H9 (cell line): ENCODE measurements at places on chromosomes 5 and 9. TPM values are rescaled to one million over a fixed set of nuclear protein-coding genes. Genes with fewer than 3 reads are reported as not detected.

GRCh38 chr5:169805527-169805934 is 168.5 kb downstream of the DOCK2 start:
- peak; percentile 45 for DNase-seq

GRCh38 chr9:94799578-94800264 is 73.2 kb downstream of the AOPEP start:
- DNase-seq: no peak

DNA sequence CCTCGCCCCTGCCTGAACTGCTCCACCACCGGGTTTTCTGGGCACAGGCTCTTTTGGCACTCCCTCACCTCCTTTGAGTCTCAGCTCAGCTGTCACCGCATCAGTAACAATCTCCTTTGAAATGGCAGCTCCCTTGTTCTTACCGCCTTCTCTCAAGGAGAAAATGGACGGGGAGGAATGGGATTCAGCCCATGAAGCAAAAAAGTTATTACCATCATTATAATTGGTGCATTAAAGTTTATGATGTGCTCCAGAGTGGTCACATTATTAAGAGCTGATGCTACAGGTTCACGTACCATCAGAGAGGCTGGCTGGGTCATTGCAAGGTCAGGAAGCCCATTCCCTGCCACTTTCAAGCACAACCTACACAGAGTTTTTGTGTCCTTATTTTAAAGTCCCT is 344.7 kb downstream of the AGTPBP1 start:
- DNase-seq: no peak

- DNase-seq: no peak
These were observed 40.8 kb downstream of the GRAMD2B start for GRCh38 chr5:126464016-126464415.

DNA sequence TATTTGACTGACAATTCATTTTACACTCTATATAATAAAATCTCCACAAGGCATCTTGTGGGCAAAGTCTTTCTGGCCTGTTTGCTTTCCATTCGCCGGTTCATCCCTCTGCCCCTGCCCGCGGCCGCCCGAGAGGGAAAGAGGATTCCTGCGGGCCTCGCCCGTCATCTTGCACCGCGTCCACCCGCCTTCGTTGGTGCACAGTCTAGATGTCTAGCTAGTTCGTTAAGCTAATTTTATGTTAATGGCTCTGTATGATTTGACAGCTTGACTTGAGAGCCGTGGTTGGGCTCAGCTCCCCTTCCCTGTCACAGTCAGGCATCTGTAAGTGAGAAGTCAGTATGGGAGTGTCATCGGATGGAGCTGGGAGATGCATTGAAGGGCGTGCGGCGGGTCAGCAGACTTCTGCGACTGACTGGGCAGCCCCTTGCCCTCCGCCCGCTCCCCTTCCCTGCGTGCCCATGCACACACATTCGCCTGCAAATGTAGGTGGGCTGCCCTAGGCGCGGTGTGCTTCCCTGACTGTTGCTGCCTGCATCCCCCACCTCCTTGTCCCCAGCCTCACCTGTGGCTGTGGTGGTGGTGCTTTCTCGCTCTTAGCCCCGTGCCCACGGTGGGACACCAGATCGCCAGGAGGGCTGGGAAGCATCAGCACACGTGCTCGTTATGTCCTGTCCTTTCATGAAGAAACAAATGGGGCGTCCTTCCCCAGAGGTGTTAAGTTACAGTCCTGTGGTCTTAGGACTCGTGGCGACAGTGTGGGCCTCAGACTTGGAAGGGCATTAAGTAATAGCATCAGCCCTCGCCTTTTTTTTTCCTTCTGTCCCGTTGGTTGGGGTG is 25.9 kb upstream of the PRDM12 start:
- DNase-seq: peak; percentile 31

- DNase-seq: no peak
These were observed 458.4 kb downstream of the HINT1 start for GRCh38 chr5:130706696-130707095.

- DNase-seq: no peak
These were observed 138.7 kb downstream of the RAPGEF6 start for GRCh38 chr5:131496400-131496713.

GRCh38 chr5:109713453-109713852 is 23.7 kb downstream of the MAN2A1 start:
- DNase-seq: no peak

DNA sequence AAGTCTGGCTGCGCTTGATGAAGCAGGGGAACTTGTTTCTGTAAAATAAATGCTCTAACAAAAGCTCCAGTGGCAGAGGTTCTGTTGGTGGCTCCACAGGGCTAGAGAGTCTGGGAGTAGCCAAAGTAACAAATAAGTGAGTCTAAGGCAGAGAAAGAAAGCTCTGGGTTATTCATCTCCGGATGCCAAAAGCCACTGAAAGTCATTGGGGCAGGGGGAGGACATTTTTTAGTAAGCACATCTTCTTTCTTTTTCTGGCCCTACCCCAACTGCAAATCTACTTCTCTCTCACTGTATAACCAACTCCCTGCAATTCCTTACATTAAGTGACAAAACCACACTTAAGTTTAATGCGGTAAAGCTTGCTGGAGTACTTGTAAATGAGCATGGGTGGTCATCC is 141.6 kb downstream of the INSYN2B start:
- DNase-seq: no peak

C7 gene
- total RNA-seq: 0.52 and 0.70 TPM in 2 replicates

ACTBL2 gene
- total RNA-seq: not detected in 2 replicates
